ENCODE measurements at places on chromosomes 16 and 17.

GRCh38 chr17:41967141-41967920 is 736 bp downstream of the CNP start:
- peak; percentile 13 for DNase-seq

- DNase-seq: no peak
These were observed 392.9 kb upstream of the EEF2KMT start for GRCh38 chr16:5490499-5490898.

DNA sequence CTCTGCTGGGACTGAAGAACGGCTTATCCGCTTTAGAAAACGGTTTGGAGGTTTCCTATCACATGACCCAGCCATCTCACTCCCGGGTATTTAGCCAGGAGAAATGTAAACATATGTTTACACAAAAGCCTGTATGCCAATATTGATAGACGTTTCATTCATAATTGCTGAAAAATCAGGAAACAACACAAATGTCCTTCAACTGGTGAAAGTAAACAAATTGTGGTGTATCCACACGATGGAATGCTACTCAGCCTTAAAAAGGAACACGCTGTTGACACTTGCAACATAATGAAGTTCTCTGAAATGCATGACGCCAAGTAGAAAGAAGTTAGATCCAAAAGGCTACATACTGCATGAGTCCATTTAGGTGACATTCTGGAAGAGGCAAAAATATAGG is 157.6 kb downstream of the SLC39A11 start:
- DNase-seq: no peak

- no peak for DNase-seq
These were observed 532 bp downstream of the ARRB2 start for GRCh38 chr17:4710693-4711634.

- peak; percentile 74 for DNase-seq
These were observed 4.0 kb downstream of the SDF2 start for GRCh38 chr17:28657756-28658155.

GRCh38 chr17:78682363-78682762 is 99.7 kb downstream of the CYTH1 start:
- no peak for DNase-seq

DNA sequence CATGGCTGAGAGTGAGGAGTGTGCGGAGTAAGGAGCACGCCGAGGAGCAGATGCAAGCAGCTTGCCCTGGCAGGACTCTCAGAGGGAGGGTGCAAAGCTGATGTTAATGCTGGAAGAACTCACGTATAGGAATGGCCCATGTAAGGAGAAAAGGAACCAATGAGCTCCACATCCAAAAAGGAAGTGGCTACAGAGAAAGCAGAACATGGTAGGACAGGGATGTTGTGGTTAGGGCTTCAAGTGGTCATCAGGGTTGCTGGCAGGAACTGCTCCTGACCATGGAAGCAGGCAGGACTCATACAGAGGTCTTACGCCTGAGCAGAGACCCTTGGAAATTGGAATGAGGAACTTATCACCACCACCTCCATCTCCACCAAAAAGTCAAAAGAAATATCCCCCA is 5.2 kb downstream of the MYO1D start:
- no peak for DNase-seq

- DNase-seq: no peak
These were observed 87.5 kb downstream of the WSCD1 start for GRCh38 chr17:6157716-6158115.

GRCh38 chr16:10849736-10850477 is 27.1 kb upstream of the CIITA start:
- DNase-seq: no peak

DNA sequence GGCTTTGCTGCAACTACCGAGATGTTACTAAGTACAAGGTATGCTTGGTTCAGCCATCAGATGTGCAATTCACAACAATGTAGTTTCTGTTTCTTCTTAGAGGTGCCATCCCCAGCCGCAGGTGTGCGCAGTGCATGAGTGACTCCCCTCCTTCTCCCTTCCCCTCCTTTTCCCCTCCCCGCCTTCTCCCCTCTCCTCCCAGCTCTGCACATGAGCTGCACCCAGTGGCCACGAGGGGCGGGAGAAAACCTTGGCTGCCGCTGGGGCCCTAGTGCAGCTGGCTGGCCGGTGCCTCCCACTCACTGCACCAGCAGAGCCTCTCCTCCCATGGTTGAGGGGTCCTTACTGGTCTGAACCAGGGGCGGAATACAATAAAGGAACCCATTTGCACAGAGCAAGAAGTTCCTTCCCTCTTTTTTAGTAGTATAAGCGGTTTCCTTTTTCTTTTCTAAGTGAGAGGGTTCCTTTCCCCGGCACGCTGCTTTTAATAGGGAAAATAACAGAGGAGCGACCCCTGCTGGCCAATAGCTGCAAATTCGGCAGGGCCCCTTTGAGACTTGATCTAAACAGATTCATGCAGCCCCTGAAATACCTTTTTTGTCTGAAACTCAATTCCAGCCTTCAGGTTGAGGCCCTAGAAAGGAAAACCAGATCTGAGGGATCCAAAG is 7.8 kb upstream of the CCL15 start:
- DNase-seq: no peak

GRCh38 chr17:82238472-82239201 is 9.8 kb downstream of the SLC16A3 start:
- DNase-seq: peak; percentile 59

DNA sequence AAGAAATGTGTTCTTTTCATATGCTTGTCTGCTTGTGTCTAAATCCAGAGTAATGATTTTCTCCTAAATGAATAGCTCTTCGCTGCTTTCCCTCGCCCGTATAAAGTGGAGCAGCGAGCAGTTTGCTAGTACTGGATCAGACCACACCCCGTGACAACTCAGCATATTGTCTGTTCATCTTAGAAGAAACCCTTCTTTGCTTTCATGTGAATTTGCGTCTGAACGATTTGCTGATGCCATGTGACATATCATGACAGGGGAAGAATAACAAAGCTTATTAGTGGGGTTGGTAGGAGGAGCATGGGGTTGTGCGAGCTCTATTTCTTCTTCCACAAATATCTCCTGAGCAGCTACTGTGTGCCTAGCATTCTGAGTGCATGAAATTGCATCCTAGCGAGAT is 44.1 kb upstream of the CACNG4 start:
- DNase-seq: no peak

GRCh38 chr17:65064452-65065019 is 8.0 kb upstream of the GNA13 start:
- DNase-seq: peak; percentile 54

DNA sequence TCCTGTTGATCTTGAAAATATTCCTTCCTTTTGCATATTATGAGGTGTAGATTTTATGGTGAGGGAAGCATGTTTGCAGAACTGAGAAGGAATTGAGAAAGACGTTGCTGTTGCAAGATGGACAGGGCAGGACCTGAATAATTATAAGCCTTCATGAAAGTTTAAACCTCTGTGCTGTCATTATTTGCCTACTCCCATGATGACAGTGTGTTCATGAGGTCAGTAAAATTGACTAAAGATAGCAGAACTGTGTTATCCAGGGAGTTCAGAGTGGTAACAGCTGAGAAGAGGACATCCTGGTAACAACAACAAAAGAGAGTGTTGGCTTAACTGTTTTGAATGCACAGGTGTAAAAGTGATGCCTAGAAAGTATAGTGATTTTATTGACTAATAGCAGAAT is 45.3 kb upstream of the HLF start:
- no peak for DNase-seq

- DNase-seq: no peak
These were observed 3.4 kb downstream of the SP6 start for GRCh38 chr17:47847341-47848197.

- no peak for DNase-seq
These were observed 482.6 kb upstream of the ERCC4 start for GRCh38 chr16:13437413-13437795.

GRCh38 chr17:45850468-45850867 is 5.8 kb downstream of the SPPL2C start:
- DNase-seq: no peak

- no peak for DNase-seq
These were observed 9.9 kb downstream of the OSBPL7 start for GRCh38 chr17:47811709-47812108.

- DNase-seq: peak; percentile 27
These were observed 104.0 kb downstream of the TANC2 start for GRCh38 chr17:63070031-63070430.

GRCh38 chr16:66874079-66874775 is 6.1 kb upstream of the PDP2 start:
- peak; percentile 17 for DNase-seq

DNA sequence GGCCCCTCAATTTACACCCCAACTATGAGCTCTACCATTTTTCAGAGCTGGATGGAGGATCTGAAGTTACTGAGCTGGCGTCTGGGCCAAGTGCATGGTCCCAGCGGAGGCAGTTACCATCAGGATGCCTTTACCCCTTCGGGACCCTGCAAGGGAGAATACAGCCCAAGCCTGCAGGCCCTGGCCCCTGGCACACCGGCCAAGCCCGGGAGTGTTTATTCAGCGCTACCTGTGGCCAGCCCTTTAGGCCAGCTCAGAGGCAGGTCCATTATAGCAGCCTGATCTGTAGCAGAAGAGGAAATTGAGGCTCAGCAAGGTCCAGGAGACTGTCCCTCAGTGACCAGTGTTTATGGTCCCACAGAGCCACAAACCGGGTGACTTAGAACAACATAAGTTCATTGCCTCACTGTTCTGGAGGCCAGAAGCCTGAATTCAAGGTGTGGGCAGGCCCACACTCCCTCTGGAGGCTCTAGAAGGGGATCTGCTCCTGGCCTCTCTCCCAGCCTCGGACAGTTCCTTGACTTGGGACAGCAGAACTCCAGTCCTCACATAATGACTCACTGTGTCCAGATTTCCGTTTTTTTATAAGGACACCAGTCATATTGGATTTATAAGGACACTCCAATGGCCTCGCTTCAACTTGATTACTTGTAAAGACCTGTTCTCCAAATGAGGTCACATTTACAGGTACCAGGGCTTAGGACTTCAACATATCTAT is 8.8 kb downstream of the SEC14L5 start:
- no peak for DNase-seq

GRCh38 chr16:66954097-66954659 is 6.9 kb upstream of the CES3 start:
- DNase-seq: peak; percentile 52

DNA sequence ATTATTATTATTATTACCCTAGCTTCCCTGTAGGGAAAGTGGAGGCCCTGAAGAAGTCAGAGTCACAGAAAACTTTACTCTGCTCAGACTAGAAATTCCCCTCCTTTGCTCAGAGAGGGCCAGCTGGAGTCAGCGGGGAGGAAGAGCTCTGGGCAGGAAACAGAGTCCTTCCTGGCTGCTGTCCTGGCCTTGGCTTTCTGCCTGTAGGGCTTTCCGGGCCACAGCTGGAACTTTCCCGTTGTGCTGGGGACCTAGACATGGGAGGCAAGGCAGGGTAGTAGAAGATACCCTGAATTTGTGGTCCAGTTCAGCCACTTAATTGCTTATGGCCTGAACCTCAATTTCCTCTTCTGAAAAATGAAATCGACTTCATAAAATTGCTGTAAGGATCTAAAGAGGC is 14.0 kb upstream of the CCL2 start:
- DNase-seq: peak; percentile 43

GRCh38 chr16:4415538-4416199 is 727 bp downstream of the CORO7 start:
- peak; percentile 13 for DNase-seq

- no peak for DNase-seq
These were observed 167.7 kb downstream of the SHISA9 start for GRCh38 chr16:13068912-13069583.

DNA sequence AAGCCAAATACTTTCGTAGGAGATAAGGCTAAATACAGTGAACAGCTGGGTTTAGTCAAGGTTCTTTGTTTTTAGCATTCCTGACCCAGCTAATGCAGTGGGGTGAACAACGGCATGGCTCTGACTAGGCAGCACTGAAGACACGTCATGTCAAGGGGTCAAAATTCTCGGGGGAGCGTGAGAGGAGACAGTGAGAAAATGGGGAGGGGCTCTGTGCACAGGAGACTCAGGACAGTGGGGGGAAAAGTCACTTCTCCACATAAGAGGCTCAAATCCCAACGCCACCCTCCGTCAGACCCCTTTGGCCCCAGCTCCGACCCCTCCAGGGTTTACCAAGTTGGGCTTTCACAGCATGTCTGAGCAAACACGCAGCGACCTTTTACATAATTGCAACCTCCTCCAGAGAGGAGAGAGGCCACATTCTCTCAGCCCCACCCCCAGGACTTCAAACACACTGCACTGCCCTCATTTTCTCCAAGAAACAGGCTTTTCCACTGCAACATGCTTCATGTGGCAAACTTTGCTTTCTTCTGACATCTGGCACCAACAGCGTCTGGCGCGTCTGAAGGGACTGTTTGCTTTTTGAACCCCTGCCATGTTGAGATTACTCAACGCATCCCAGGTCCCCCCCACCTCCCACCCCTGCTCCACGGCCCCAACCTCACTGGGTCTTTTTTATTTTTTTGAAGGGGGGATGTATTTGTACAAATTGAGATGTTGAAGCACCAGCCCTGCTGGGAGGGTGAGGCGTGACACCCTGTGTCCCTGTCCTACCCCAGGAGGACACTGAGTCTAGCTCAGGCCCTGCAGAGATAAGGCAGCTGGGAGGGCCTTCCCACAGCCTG is 30.0 kb downstream of the AXIN2 start:
- DNase-seq: peak; percentile 83

DNA sequence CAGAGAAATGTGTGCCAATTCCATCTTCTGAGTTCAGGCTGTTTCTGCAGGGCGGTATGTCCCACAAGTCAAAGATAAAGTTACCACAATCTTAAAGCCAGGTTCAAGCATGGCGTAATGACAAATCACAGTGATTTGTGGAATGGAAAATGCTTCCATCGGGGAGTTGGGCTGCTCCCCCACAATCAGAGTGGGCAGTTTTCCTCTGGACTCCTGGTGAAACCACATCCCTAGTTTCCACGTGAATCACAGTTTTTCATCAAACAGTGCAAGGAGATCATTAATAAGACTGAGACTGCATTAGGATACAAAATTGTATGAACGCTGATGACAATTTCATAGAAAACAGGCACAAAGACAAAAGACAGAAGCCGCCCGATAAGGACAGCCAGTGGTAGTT is 3.6 kb downstream of the LITAF start:
- no peak for DNase-seq

DNA sequence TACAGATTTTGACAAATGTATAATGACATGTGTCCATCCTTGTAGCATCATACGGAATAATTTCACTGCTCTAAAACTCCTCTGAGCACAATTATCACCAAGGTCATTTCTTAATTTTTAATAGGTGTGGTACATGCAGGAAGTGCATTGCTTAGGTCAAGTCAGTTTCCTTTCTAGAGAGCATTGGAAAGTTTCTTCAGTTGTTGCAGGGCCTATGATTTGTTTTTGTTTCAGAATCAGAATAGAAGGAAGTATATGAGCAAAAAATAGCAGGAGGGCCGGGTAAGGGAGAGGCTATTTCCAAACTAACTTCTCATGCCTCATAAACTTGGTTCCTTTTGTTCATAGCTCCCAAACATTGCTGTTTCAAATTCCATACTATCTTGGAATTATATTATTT is 24.0 kb upstream of the SLFN5 start:
- no peak for DNase-seq

Data from HCEC 1CT (cell line).